NCI-H1436 (cell line): ENCODE measurements at places on chromosomes 1 and 21.

DNA sequence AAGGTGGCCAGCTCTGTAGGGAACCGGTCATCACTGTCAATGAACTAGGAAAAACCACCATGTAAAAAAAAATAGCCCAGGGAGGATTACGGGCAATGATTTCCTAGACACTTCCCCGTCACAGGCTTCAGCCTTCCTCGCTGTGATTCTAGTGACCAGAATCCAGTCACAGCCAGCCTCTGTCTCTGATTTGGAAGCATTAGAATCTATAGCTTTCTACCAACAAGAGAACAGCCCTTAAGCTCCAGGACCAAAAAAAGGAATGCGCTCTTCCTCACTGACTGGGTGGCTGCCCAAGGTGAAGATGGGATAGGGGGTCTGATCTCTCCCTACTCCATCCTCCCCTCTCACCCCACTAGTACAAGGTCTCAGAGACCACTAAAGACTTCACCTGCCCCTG is 67.2 kb downstream of the TEX35 start:
- DNase-seq: no peak

GRCh38 chr1:117657949-117658660 is 52.3 kb downstream of the TENT5C start:
- no peak for DNase-seq

GRCh38 chr1:36089393-36090121 is 865 bp downstream of the ADPRS start:
- no peak for DNase-seq

GRCh38 chr1:226154593-226154992 is 31.9 kb downstream of the ACBD3 start:
- DNase-seq: no peak

GRCh38 chr1:47209725-47210325 is 20.0 kb upstream of the PDZK1IP1 start:
- DNase-seq: no peak

- DNase-seq: no peak
These were observed 41.9 kb upstream of the FCRL4 start for GRCh38 chr1:157639800-157640199.

DNA sequence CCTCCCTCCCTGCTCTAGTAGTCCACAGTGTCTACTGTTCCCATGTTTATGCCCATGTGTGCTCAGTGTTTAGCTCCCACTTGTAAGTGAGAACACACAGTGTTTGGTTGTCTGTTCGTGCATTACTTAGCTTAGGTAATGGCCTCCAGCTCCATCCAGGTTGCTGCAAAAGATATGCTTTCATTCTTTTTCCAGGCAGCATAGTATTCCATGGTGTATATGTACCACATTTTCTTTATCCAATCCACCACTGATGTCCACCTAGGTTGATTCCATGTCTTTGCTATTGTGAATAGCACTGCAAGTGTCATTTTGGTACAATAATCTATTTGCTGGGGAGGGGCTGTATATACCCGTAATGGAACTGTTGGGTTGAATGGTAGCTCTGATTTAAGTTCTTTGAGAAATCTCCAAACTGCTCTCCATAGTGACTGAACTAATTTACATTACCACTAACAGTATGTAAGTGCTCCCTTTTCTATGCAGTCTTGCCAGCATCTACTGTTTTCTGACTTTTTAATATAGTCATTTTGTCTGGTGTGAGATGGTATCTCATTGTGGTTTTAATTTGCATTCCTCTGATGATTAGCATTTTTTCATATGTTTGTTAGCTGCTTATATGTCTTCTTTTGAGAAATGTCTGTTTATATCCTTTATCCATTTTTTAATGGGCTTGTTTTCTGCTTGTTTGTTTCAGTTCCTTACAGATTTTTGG is 191.9 kb upstream of the DMRTA2 start:
- no peak for DNase-seq

GRCh38 chr1:30707412-30708360 is 15.7 kb downstream of the MATN1 start:
- peak; percentile 78 for DNase-seq

GRCh38 chr1:210922666-210923065 is 211.3 kb downstream of the KCNH1 start:
- DNase-seq: no peak

- DNase-seq: peak; percentile 59
These were observed 671 bp downstream of the OMA1 start for GRCh38 chr1:58545591-58546519.

- no peak for DNase-seq
These were observed 389.6 kb upstream of the USP24 start for GRCh38 chr1:55604749-55605148.

GRCh38 chr1:24109166-24109483 is 2.8 kb downstream of the MYOM3 start:
- no peak for DNase-seq

DNA sequence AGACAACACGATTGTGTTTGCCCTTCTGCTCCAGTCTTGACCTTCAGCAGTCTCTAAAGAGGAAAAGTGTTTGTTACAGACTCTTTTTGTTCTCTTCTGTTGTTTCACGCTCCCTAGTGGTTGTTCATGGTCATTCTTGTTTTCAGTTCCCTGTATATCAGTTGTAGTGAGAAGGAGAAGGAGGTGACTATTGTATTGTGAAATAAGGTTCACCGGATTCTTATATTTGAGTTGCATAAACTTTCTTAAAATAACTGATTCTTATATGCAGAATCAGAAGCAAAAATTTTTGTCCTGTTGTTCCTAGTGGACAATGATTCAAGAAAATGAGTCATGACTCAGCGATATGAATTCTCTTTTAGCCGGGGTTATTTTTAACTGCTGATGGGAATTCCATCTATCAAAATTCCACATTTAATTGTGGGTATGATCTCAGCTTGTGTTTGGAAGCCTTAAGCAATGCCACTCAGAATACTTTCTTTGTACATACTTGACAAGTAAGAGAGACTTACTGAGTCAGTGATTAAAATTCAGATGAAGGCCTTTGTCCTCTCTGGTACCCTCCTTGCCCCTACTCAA is 152.2 kb downstream of the CLEC20A start:
- DNase-seq: peak; percentile 4

- DNase-seq: no peak
These were observed 33.6 kb downstream of the RPRD2 start for GRCh38 chr1:150397392-150398032.

GRCh38 chr1:15883326-15883725 is 35.8 kb downstream of the SPEN start:
- DNase-seq: no peak

GRCh38 chr1:101444873-101445618 is 208.2 kb downstream of the S1PR1 start:
- no peak for DNase-seq

- DNase-seq: no peak
These were observed 251.7 kb upstream of the BEND5 start for GRCh38 chr1:49028396-49028795.

DNA sequence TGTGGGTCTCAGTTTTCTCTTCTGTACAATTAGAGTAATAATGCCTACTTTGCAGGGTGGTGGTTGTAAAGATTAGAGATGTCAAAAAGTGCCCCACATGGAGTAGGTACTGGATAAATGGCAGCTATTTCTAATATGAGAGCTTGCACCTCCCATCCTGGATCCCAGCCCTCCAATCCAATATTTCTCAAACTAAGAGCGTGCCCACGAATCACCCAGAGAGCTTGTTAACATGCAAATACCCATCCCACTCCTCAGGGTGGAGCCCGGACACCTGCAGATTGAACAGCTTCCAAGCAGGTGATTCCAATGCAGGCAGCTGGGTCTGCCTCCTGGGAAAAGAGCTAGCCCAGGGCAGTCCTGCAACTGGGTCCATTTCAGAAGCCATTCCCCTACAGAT is 33.0 kb downstream of the LRRN2 start:
- DNase-seq: peak; percentile 16

- no peak for DNase-seq
These were observed 223.6 kb upstream of the ADGRL2 start for GRCh38 chr1:81577004-81577697.

DNA sequence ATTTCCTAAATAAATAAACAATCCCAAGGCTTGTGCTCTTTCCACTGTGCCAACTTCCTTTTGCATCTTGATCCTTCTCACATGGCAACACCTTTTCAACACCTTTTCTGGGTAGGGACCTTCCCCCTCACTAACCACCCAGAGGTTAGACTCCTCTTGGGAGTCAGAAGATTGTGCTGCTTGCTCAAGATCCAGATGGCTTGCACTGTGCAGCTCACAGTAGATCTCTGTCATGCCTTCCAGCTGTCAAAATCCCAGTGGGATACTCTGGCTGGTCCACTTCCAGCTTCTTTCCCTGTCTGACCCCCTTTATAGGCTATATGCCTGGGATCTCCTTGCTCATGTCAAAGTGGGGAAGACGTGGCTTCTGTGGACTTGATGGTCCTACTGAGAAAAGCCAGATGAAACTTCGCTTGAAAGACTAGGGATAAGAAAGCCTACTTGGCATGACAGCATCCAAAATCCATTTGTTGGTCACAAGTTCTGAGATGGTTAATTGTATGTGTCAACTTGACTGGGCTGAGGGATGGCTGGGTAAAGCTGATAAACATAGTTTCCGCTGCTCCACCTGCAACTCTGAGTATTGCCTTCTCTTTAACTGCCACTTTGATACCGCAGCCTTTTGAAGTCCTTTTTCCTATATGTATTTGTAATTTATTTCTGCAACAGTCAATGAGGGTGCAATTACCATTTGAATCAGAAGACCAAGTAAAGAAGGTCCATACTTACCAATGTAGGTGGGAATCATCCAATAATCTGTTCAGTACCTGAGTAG is 74.5 kb downstream of the S1PR1 start:
- DNase-seq: no peak

DNA sequence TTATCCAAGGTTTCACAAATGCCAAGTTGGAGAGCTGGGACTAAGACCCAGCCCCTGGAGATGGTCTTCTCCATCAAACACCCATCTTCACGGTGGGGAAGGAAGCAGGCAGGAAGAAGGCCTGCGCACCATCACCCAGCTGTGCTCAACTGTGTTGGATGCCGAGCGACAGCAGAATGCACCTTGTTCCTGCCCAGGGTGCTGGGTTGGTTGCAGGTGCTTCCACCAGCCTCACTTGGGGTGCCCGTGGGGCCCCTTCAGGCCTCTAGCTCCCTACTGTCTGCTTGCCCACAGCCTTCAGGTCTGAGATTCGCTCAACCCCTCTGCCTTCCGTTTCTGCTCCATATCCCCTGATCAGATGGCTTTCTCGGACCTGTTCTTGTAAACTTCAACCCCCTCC is 42.5 kb downstream of the OLFML2B start:
- no peak for DNase-seq

DNA sequence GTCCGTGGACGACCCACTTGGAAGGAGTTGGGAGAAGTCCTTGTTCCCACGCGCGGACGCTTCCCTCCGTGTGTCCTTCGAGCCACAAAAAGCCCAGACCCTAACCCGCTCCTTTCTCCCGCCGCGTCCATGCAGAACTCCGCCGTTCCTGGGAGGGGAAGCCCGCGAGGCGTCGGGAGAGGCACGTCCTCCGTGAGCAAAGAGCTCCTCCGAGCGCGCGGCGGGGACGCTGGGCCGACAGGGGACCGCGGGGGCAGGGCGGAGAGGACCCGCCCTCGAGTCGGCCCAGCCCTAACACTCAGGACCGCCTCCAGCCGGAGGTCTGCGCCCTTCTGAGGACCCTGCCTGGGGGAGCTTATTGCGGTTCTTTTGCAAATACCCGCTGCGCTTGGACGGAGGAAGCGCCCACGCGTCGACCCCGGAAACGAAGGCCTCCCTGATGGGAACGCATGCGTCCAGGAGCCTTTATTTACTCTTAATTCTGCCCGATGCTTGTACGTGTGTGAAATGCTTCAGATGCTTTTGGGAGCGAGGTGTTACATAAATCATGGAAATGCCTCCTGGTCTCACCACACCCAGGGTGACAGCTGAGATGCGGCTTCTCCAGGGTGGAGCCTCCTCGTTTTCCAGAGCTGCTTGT is 32.4 kb downstream of the PRMT2 start:
- DNase-seq: peak; percentile 37

GRCh38 chr1:8006037-8006963 is 19.8 kb downstream of the ERRFI1 start:
- peak; percentile 84 for DNase-seq

GRCh38 chr1:9442278-9442846 is 96.9 kb upstream of the SLC25A33 start:
- DNase-seq: no peak

- DNase-seq: no peak
These were observed 64.6 kb downstream of the KCNAB2 start for GRCh38 chr1:6110326-6110725.

DNA sequence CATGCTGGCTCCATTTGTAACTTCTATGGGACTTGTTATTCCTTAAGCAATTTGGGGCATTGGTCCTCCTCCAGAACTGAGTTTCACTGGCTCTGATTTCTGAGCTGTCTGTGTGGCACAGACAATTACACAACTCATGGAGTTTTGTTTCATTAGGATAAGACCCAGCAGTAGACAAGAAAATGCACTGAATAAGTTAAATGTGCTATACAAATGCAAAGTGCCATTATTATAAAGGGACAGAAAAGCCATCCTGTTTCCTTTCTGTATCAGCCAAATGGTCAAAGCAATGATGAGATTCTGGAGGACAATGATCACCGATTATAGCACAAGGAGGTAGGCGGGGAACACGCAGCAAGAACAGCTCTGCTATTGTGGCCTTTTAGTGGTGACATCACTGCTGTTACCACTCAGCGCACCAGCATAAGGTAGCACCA is 81.9 kb downstream of the CNIH3 start:
- no peak for DNase-seq

DNA sequence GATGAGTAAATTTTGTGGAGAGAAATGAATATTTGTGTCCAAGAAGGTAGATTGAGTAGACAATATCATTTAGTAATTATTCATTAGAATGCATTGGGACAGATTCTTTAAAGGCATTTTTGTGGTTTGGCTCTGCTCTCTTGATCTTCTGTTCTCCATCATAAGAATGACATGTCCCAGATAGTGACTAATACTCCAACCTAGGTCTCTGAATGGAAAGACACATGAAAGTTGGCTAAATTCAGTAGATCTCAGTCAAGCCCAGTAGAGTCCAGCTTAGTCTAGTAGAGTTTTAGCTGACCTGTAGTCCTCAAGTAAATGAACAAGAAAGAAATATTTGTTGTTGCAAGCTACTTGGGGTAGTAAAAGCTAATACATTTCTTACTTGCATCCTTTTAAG is 61.8 kb upstream of the DNAH14 start:
- no peak for DNase-seq

GRCh38 chr1:96234299-96234698 is 487.3 kb upstream of the PTBP2 start:
- peak; percentile 91 for DNase-seq

- DNase-seq: no peak
These were observed 15.1 kb upstream of the TENT5B start for GRCh38 chr1:27027575-27028250.
